Activated CD4-positive, alpha-beta T cell treated with anti-CD3 and anti-CD28 coated beads, Interleukin-2, amount 10 ng/mL, durations not matched to agents 24 days and 14 days (primary cell): ENCODE measurements at places on chromosomes 3 and 15. TPM values are rescaled to one million over a fixed set of nuclear protein-coding genes. Genes with fewer than 3 reads are reported as not detected.
A peak's percentile ranks its signal among the peaks of the same experiment; 100 is the strongest.

Gene C3orf70
- total RNA-seq: 0.02 and 0.05 TPM in 2 replicates

GRCh38 chr3:132448216-132448961 is 31.1 kb downstream of the DNAJC13 start:
- DNase-seq: no peak

Gene CSPG5
- 1.7 and 2.0 TPM in 2 replicates for total RNA-seq

- DNase-seq: peak; percentile 67
Observed at GRCh38 chr15:94327356-94327936, 96.1 kb downstream of the MCTP2 start.

- no peak for DNase-seq
Observed at GRCh38 chr3:181210275-181210674, 220.7 kb upstream of the DNAJC19 start.

DNA sequence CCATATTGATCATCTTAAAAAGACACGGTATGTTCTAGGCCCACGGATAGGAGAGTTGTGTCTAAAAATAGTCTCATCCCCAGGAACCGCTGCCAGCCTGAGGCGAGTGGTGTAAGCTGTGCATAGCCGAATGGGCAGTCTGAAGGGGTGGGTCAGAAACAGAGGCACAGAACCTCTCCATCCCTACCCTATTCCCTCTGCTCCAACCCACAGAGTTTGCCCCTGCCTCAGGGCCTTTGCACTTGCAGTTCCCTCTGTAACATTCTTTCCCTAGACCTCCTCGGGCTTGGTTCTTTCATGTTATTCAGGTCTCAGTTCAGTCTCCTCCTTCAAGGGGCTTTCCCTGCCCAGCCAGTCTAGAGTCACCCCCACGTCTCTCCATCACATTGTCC is 4.8 kb downstream of the SCN5A start:
- no peak for DNase-seq

Gene CCDC174
- total RNA-seq: 16.0 and 16.8 TPM in 2 replicates

- DNase-seq: no peak
Observed at GRCh38 chr15:31145271-31145911, 43.9 kb upstream of the TRPM1 start.

- DNase-seq: peak; percentile 91
Observed at GRCh38 chr3:172106989-172107388, 67.6 kb downstream of the FNDC3B start.

Gene MINDY2
- 10.1 and 10.9 TPM in 2 replicates for total RNA-seq
